HCT116 (cell line): ENCODE measurements at places on chromosomes 3 and 15.

GRCh38 chr15:74816624-74817369 lies 4.2 kb downstream of the LMAN1L start:
- no peak for DNase-seq

DNA sequence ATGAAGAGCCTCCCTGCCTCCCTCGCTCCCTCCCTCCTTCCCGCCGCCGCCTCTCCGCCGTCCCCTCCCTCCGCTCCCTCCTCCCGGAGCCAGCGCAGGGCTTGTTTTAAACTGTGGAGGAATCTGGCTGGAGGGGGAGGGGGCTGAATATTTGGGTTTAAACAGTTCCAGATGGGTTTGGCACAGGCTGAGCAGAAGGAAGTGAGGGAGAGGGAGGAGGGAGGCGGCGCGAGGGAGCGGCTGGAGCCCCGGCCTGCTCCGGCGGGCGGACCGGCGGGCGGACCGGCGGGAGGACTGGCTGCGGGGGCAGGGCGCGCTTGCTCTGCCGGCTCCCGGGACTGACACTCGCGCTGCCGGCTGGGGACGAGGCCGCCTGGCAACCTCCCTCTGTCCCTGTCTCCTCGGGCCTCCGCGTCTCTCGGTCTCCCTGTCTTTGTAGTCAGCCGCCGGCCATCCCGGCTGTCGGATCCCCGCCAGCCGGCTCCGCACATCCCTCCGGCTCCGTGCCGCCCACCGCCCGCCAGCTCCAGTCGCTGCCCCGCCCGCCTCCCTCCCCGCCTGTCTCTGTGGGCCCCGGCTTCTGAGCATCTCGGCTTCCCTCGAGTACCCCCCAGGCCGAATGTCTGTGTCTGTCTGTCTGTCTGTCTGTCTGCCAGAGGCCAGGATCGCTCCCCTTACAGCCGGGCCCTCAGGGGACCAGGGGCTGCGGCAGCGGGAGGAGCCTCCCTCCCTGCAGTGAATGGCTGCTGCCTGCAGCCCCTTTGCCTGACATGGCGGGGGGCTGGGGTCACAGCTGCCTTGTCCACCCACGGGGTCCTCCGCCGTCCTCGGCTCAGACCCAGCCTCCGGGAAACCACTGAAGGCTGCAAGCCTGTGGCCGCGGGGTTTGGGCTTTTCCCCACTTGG lies 7.6 kb downstream of the EPHB3 start:
- no peak for DNase-seq

GRCh38 chr3:36521007-36521379 lies 140.7 kb downstream of the STAC start:
- no peak for DNase-seq

DNA sequence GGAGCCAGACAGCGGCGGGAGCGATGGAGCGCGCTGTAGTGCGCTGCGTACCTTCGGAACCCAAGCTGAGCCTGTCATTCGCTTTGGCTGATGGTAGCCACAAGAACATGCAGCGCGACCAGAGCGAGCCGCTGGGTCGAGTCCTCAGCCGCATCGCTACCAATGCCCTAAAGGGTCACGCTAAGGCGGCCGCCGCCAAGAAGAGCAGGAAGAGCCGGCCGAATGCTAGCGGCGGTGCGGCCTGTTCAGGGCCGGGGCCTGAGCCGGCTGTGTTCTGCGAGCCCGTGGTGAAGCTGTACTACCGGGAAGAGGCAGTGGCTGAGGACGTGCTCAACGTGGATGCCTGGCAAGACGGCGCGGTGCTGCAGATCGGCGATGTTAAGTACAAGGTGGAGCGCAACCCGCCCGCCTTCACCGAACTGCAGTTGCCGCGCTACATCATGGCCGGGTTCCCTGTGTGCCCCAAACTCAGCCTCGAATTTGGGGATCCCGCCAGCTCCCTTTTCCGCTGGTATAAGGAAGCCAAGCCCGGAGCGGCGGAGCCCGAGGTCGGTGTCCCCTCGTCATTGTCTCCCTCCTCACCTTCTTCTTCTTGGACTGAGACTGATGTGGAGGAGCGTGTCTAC lies 498 bp downstream of the PDE12 start:
- no peak for DNase-seq

DNA sequence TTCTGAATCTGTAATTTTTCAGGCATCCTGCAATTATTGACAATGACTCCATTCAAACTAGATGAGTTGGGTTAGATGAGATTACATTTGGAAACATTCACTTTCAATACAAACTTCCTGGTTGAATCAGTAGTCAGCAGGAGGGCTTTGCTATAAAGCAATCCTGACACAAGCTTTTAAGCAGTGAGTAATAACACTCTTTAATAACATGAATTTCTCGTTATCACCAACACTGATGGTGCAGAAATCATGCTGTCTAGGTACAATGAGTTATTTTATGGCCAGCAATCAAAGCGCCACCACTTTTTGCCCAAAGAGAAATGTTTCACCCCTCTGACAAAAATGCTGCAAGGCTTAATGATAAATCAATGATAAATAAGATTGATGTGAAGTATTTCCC lies 474.8 kb upstream of the CNTN4 start:
- no peak for DNase-seq

- DNase-seq: no peak
These were observed 214.8 kb downstream of the FMN1 start for GRCh38 chr15:32979710-32980109.

- DNase-seq: no peak
These were observed 524.7 kb downstream of the NAALADL2 start for GRCh38 chr3:175383813-175384212.

GRCh38 chr3:164479406-164479805 lies 598.9 kb downstream of the SI start:
- no peak for DNase-seq

DNA sequence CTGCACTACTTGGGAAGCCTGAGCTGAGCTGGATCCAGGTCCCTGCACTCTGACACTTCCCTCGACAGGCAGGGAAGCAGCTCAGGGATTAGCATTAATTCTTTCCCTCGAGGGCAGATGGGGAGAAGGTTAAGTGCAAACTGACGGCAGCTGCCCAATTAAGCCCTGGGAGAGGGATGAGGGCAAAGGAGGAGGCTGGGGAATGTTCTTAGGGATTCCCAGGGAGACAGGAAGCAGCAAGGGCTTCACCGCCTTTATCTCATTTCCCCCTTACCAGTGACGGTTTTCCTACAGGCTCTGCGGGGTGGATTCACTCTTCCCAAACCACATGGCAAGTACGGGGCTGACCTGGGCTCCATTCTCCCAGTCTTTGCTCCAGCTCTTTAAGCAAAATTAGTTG lies 519.0 kb upstream of the PROK2 start:
- DNase-seq: no peak

GRCh38 chr3:127307112-127307835 lies 19.4 kb upstream of the PRR20G start:
- no peak for DNase-seq

DNA sequence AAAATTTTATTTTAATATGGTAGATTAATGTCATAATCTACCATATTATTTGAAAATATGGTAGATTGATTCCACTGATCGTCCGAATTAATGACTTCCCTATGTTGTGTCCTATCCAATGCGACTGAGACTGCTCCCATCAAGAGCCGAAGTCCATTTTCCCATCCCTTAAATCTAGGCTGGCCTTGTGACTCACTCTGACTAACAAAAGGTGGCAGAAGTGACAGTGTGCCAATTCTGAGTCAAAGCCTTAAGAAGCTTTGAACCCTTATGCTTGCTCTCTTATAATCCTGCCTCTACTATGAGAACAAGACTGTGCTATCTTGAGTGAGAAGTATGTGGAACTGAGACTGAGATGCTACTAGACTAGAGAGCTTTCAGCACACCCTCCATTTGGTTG lies 387.2 kb downstream of the ROBO1 start:
- no peak for DNase-seq

DNA sequence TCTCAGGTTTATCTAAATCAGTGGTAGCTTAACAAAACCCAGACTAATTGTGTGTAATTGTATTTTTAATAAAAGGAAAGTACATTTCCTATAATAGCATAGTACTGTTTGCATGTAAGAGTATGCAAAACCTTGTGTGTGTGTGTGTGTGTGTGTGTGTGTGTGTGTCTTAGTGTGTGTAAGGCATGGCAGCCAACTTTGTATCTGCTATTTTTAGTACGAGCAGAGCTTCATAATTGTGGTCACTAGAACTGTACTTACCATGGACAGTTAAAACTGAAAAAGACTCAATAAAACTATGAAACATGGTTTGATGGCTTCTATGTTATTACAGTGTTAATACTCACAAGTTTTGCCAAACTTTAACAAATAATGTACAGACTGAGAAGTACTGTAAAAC lies 6.2 kb downstream of the P2RY1 start:
- DNase-seq: no peak

DNA sequence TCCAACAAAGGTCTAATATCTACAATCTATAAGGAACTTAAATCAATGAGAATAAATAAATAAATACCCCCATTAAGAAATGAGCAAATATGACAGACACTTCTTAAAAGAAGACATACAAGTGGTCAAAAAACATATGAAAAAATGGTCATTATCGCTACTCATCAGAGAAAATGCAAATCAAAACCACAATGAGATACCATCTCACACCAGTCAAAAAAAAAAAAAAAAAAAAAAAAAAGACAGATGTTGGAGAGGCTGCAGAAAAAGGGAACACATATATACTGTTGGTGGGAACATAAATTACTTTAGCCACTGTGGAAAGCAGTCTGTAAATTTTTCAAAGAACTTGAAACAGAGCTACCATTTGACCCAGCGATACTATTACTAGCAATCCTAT lies 31.6 kb upstream of the OR5H6 start:
- DNase-seq: no peak

DNA sequence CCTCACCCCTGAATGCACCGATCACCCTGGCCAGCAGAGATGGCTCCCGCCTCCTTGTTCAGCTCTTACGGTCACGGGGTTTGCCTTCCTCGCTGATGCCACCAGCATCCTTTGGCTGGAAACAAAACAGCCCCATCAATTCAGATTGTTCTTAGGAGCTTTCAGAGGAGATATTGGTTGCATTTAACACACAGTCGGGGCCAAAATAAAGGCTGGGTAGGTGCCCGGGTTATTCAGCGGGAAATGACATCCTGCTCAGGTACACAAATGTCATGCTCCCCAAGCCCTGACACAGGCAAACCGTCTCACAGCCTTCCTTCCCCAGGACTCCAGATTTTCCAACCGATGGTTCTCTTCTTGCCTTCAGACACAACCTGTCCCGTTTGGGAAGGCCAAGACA lies 62.4 kb upstream of the MEF2A start:
- DNase-seq: no peak

GRCh38 chr3:31767920-31768319 lies 213.1 kb downstream of the OSBPL10 start:
- no peak for DNase-seq

DNA sequence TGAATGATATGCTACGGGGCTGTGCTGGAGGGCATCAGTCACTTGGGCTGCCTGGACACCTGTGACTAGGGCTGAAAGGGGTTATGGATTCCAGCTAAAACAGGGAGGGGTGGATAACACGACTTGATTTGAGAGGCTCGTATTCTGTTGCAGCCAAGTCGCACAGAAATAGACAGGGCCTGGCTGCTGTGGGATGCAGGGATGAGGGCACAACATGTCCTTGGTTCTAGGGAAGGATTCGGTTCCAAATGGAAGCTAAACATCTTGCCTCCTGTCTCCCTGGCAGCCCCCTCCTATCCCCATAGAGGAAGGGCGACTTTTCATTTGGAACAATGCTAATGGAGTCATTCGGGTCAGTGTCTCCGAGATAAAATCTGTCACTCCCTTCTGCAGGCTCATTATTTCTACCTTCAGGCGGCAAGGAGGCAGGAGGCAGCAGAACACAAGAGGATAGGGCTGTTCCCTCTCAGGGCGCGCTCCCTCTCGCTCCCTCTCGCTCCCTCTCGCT lies 433.8 kb upstream of the RBMS3 start:
- DNase-seq: no peak
